Forelimb muscle (tissue), 1 donor: ENCODE measurements at places on chromosomes 12 and 14. TPM values are rescaled to one million over a fixed set of nuclear protein-coding genes. Genes with fewer than 3 reads are reported as not detected.

DNA sequence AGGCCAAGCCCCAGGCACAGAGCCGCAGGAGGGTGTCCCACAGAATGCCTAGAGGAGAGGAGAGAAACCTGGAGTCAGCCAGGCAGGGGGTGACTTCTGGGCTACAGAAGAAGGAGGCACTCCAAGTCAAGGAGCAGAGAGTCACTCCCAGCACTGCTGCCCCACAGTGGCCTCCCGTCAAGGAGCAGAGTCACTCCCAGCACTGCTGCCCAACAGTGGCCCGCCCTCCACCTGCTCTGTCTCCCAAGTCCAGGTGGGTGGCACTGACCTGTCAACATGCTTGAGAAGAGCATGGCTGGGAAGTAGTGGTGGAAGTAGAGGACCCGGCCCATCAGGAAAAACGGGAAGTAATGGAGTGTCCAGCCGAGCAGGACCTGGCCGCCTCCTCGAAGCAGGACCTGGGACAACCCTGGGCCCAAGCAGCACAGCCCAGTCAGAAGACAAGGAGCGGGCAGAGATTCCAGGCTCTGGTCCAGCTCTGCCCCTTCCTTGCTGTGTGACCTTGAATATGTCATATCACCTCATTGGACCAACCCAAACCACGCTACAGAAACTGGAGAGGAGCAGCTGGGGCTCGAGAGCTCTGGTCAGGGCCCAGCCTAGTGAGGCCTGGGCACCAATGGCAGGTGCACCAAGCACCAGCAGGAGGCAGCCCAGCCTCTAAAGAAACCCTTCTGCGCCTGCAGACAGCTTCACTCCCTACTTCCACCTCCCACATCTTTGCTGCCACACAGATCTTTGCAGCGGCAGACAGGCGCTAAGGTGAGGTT lies 7.6 kb upstream of the NGB start:
- no peak for DNase-seq

DNA sequence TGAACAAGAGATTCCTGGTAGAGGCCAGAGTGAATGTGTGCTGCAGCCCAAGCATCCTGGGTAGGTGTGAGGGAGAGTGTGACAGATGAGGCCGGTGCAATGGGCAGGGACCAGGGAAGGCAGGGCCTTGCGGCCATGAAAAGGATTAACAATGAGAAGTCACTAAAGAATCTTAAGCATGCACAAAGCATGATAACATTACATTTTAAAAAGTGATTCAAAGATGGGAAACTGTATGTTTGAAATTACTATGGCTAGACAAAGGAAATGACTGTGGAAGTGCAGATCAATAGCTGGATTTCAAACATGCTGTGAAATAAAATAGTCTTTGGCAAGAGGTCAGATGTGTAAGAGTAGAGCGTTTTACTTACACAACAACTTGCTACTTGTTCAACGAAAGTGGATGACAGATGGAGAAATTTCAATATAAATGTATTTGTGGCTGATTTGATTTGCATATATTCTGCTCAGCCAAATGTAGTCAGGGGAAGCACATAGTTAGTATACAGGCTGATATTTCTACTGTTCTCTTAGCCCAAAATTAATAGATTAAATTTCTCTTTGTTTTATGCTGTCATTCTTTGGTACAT lies 175.5 kb downstream of the CCDC59 start:
- DNase-seq = no peak

GRCh38 chr12:85630851-85631250 lies 205.4 kb downstream of the RASSF9 start:
- DNase-seq = no peak

GRCh38 chr12:112330706-112331105 lies 51.5 kb downstream of the HECTD4 start:
- no peak for DNase-seq

DNA sequence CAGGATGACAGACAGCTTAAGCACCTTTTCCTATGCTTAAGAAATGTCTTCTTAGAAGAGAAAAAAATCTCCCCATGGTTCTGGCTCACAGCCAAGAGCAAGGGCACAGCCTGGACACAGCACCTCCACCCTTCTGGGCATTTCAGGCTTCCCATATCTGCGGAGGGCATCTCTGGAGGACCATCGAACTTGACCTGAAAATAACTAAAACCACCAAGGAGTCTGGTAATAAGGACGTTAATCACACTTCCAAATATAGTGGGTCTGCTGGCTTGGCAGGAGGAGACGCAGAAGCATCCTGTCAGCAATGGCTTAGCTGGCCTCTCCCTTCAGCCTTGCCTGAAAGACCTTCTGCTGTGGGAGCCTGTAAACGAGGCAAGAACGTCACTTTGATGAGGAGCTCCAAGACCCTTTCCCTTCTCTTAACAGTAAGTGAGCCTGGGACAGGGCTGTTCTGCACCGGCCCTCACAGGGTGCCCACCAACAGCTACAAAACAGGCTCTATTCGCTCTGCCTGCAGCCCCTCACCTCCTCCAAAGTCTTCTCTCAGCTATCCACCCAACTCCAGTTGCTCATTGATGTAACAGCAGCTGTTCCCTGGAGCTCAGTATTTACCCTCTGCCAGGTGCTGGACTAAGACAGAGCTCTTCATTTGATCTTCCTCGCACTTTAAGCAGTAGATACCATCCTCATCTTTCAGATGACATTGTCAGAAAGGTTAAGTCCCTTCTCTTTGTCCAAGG lies 13.2 kb downstream of the SETD3 start:
- DNase-seq = no peak

- DNase-seq = no peak
Observed at GRCh38 chr14:71141701-71142374, 234.6 kb downstream of the PCNX1 start.

GRCh38 chr14:54743382-54743781 lies 159.2 kb downstream of the GCH1 start:
- DNase-seq = no peak

DNA sequence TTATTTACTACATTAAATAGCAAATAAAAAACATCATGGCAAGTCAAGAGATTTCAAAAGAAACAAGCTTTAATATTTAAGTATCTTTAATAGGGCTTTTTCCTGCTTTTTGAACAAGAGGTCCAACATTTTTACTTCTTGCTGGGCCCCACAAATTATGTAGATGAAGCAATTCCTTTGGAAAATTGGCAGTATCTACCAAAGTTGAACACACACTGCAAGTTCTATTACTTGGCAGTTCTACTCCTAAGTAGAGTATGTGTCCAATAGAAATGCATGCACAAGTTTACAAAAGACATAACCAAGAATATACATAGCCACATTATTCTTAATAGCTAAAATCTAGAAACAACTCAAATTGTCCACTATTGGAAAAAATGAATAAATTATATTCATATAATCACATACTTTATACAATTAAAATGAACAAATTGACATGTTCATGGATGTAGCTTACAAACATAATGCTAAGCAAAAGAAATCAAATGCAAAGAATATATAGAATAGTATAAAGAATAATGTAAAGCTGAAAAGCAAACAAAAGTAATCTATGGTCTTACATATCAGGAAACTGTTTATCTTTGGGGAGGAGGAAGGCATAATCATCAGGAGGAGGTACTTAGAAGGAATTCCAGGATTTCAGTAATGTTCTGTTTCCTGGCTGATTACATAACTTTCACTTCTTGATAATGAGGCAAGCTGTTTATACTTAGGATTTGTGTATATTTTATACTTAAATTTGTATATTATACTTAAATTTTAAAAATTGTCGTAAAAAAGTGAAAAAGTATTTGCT lies 6.5 kb upstream of the TMBIM4 start:
- peak; percentile 60 for DNase-seq

DNA sequence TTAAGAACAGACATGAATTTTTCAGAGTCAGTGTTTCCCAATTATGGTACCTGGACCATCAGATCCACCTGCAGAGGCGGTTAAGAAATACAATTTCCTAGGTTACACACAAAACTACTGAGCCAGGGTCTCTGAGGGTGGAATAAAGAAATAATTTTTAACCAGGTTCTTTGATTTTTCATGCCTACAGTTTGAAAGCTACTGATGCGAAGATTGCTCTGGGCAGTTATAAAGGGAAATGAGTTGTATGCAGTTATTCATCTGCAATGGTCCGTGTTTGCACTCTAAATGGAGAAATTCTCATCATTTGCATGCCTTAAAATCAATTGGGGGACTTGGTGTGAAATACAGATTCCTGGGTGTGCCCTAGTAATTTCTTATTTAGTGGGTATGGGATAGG lies 89.7 kb downstream of the ERGIC2 start:
- DNase-seq = no peak

GRCh38 chr12:131046813-131047788 lies 93.4 kb downstream of the ADGRD1 start:
- no peak for DNase-seq

GRCh38 chr12:104873374-104873773 lies 84.7 kb downstream of the SLC41A2 start:
- DNase-seq = no peak

- DNase-seq = no peak
Observed at GRCh38 chr12:4147031-4147481, 126.5 kb upstream of the CCND2 start.

DNA sequence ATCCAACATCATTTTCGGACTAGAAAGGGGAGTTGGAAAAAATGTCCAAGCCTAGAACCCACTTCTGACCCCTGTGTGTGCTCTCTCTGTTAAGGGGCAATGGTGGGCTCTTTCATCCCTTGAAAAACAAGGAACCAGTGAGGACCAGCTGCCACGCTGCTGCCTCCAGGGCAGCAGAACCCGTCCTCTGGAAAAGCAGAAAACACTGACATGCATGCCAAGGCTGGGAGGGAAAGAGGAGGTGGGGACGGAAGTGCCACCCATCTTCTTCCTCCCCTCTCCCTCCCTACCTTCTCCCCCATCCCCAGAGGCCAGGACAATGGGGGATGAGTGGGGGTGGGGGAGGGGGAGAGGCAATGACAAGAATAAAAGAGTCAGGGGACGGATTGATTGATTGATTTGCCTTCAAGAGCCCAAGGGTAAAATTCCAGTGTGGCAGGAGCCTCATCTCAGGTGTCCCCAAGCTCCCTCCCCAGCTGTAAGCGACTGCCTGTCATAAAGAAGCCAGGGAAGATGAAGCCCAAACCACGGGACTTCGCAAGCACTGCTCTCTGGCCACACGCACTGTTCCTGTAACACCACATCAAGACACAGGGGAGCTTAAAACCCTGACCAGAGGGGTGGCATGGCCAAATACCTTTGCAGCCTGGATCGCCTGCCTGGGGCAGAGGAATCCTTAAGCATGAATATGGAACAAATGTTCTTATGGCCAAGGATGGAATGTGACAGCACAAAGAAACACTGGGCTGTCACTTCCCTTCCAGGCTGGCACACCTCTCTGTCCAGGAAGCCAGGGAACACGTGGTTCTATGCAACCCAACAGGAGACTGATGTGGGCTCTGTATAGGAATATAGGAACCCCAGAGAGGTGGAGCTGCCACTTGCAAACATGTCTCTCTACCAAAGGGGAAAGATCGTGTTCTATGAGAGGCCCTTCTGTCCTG lies 38.9 kb upstream of the BDKRB2 start:
- DNase-seq = no peak

DNA sequence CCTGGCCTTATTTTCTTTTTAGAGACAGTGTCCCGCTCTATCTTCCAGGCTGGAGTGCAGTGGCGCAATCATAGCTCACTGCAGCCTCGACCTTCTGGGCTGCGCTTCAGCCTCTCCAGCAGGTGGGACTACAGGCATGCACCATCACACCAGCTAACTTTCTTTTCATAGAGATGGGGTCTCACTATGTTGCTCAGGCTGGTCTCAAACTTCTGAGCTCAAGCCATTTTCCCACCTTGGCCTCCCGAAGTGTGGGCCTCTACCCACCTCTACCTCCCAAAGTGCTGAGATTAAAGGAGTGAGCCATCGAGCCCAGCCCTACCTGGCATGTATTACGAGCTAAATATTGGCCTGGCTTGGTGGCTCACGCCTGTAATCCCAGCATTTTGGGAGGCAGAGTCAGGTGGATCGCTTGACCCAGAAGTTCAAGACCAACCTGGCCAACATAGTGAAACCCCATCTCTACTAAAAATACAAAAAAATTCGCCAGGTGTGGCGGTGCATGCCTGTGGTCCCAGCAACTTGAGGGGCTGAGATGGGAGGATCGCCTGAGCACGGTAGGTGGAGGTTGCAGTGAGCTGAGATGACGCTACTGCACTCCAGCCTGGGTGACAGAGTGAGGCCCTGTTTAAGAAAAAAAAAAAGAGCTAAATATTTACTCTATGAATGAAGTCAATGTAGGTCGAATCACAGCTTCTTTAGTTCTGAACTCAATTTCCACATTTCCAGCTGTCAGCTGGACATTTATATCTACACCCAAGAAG lies 7.6 kb upstream of the RILPL1 start:
- no peak for DNase-seq

GRCh38 chr12:67411562-67411961 lies 142.4 kb downstream of the CAND1 start:
- no peak for DNase-seq

- peak; percentile 34 for DNase-seq
Observed at GRCh38 chr14:65333943-65334687, 78.4 kb upstream of the FUT8 start.

The PGF gene
- 43.2 TPM for polyA plus RNA-seq

The RNASE4 gene
- 4.2 TPM for polyA plus RNA-seq

The FBXO21 gene
- 24.9 TPM for polyA plus RNA-seq

The RHOJ gene
- polyA plus RNA-seq = 25.9 TPM

The CDH24 gene
- polyA plus RNA-seq = 3.8 TPM

The ANO2 gene
- 4.0 TPM for polyA plus RNA-seq

The BIN2 gene
- 2.2 TPM for polyA plus RNA-seq

The SLC15A5 gene
- not detected for polyA plus RNA-seq
